CD4-positive, alpha-beta T cell treated with Interleukin-6 for 4 hours (primary cell): ENCODE measurements at places on chromosomes 1 and 21.

DNA sequence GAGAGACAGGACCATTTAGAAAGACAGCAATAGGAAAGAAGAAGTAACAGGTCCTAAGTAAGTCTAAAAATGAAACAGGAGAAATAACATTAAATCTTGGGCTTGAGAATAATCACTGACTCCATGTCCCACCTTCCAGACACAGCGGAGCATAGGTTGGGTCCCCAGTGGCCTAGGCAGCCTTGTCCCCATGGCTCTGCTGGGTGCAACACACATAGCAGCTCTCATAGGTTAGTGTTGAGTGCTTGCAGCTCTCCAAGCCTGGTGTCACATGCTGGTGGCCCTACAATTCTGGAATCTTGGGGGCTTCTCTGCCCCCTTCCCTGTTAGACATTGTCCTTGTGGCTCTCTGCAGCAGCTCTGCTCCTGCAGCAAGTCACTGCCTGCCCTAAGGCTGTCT lies 952.8 kb upstream of the ADGRL2 start:
- no peak for DNase-seq

GRCh38 chr1:203267347-203267846 lies 37.9 kb upstream of the BTG2 start:
- peak; percentile 82 for DNase-seq

DNA sequence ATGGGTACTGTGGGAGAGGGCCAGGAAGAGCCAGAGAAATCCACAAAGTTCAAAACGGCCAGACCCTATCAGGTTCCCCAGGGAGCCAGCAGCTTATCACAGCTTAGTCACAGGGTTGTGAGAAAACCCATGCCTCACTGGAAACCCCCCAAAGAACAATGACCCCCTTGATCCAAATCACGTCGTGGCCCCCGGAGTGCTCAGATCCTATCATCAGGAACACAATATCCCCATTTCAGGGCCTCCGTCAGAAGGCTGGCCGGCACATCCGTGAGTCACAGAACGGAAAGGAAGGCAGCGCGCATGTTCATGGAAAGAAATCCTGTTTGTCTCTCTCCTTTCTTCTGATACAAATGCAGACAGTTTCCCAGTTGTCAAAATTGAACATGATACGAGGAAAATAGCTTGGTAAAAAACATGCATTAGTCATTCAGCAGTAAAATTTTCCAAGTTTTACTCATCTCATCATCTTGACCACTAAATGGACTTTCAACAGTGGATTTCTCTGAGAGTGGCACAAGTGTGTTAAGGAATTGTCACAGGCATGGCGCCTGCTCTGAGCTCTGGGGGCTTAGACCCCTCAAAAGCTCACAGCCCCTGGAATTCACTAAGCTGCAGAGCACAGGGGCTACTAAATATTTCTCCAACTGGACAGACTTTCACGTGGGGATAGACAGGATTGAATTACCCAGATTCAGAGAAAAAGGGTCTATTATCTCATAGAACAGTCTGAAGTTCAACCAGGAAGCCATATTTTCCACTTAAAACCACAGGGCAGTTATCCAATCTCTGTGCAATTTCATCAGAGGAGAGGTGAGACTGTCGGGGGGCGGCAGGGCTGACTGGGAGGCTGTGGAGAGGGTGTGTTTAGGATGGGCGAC lies 124.8 kb downstream of the RIPK4 start:
- DNase-seq: no peak

- no peak for DNase-seq
Observed at GRCh38 chr1:61053226-61053711, 29.1 kb upstream of the NFIA start.

DNA sequence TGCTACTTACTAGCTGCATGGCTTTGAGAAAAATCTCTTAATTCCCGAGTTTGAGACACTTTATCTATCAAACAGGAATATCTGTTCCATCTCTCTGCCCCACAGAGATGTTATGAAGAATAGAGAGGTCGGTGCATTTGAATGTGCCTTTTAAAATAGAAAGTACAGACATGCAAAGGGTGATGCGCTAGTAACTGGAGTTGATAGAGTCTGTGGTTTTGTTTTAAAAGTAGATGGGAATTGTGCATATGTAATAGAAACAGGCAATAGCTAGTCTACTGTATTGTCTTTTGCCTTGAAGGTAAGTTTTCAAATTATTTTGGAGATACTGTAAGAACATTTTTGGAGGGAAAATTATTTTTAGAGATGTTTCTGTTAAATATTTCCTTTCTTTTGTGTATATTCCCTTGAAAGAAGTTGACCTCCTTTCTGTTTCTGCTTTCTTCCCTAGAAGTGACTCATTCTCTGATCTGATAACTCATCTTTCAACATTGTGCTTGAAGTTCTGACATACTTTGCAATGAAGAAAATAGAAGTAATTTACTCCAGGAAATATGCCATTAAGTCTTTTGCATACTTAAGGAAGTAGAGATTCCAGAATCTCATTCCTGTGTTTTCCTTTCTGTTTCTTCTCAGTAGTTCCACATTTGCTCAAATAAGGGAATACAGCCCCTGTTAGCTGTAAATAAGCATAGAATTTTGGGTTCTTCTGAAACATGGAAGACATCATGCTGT lies 151.6 kb downstream of the SDCCAG8 start:
- no peak for DNase-seq

DNA sequence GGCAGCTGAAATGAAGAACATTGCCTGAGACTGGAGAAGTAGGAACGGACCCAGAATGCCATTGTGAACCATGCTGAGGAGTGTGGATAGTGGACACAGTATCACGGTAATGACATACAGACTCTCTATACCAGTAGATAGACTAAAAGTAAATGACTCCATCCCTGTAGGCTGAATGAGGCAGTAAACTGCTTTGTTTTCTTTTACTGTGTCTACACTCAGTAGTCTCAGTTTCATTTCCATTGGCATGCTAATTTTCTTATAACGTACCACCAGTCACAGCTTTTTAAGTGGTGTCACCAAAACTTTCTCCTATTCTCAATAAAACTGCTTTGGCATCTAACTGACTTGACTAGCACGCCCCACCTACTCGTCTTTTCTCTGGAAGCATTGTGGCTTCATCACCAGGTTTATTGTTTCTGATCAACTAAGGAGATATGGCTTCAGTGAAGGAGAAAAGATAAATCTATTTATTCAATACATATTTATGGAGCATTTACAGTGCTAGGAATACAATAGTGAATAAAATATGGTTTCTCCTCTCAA lies 8.4 kb upstream of the ZNF697 start:
- DNase-seq: no peak
